ENCODE measurements at places on chromosomes 13 and 19. TPM values are rescaled to one million over a fixed set of nuclear protein-coding genes. Genes with fewer than 3 reads are reported as not detected.

KASH5 gene
- not detected for total RNA-seq

ZNF677 gene
- not detected for total RNA-seq

PTGIR gene
- not detected for total RNA-seq

STOML3 gene
- total RNA-seq: not detected

TINCR gene
- total RNA-seq: 1.4 TPM

BLVRB gene
- 320 TPM for total RNA-seq

GSX1 gene
- total RNA-seq: not detected

GIPC3 gene
- 0.21 TPM for total RNA-seq

LIM2 gene
- not detected for total RNA-seq

REEP6 gene
- 5.0 TPM for total RNA-seq

PCDH17 gene
- not detected for total RNA-seq

CEBPA gene
- total RNA-seq: 11.2 TPM

CADM4 gene
- 10.7 TPM for total RNA-seq

SGTA gene
- 76.8 TPM for total RNA-seq

CEACAM19 gene
- total RNA-seq: 13.0 TPM

ZNF628 gene
- total RNA-seq: 6.9 TPM

SAFB2 gene
- total RNA-seq: 26.4 TPM

ATP4A gene
- total RNA-seq: not detected

FFAR2 gene
- total RNA-seq: not detected

PLIN3 gene
- 161 TPM for total RNA-seq

ZNF665 gene
- not detected for total RNA-seq

KCNJ14 gene
- 1.7 TPM for total RNA-seq

LCP1 gene
- total RNA-seq: 0.22 TPM

NBEA gene
- total RNA-seq: 1.7 TPM

KLK12 gene
- total RNA-seq: not detected

SLC27A1 gene
- total RNA-seq: 3.4 TPM

ICAM4 gene
- not detected for total RNA-seq

CBARP gene
- 2.3 TPM for total RNA-seq

C19orf67 gene
- total RNA-seq: not detected

KLK1 gene
- not detected for total RNA-seq

CYP2F1 gene
- not detected for total RNA-seq

IZUMO1 gene
- not detected for total RNA-seq

PSG7 gene
- not detected for total RNA-seq

PCDH9 gene
- 7.5 TPM for total RNA-seq

HIPK4 gene
- total RNA-seq: 0.32 TPM

RFPL4A gene
- total RNA-seq: 0.66 TPM

ZNF616 gene
- total RNA-seq: 1.2 TPM

SOX21 gene
- total RNA-seq: 0.49 TPM

PLPPR2 gene
- 5.8 TPM for total RNA-seq

MCEMP1 gene
- not detected for total RNA-seq

EXOC3L2 gene
- total RNA-seq: 1.0 TPM

RAX2 gene
- total RNA-seq: not detected

KIR2DL4 gene
- total RNA-seq: not detected

ADGRE2 gene
- total RNA-seq: 0.59 TPM

ZNF283 gene
- total RNA-seq: 5.0 TPM

SHANK1 gene
- total RNA-seq: 0.17 TPM

PPP1R37 gene
- total RNA-seq: 23.1 TPM

SULT2A1 gene
- not detected for total RNA-seq

APOC4 gene
- total RNA-seq: not detected

ADAMTSL5 gene
- total RNA-seq: 2.7 TPM

SACS gene
- 14.9 TPM for total RNA-seq

SPRYD7 gene
- total RNA-seq: 10.2 TPM

MEF2B gene
- 0.66 TPM for total RNA-seq

ZNF71 gene
- 12.6 TPM for total RNA-seq

FGF22 gene
- 0.87 TPM for total RNA-seq

PRX gene
- total RNA-seq: 1.2 TPM

All from A549 treated with ZK216348 at 1 μM for 4 hours (cell line).